ENCODE measurements at places on chromosomes 7 and 10.

DNA sequence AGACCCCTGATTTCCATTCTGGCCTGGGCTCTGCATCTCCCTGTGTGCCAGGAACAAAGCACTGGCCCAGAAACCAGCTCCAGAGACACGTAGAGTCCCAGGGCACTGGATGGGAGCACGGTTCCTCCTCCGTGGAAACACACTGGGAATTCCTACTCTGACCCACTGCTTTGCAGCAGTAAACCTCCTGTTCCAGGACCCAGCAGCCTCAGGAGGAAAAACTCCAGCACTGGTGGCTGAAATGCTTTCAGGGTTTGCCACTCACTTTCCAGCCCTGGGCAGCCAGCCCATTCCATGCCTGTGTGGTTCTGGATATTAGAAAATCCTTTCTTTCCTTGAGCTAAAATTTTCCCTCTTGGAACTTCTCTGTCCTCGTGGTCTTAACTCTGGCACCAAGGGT lies 58.0 kb downstream of the FAM171A1 start:
- DNase-seq = no peak

DNA sequence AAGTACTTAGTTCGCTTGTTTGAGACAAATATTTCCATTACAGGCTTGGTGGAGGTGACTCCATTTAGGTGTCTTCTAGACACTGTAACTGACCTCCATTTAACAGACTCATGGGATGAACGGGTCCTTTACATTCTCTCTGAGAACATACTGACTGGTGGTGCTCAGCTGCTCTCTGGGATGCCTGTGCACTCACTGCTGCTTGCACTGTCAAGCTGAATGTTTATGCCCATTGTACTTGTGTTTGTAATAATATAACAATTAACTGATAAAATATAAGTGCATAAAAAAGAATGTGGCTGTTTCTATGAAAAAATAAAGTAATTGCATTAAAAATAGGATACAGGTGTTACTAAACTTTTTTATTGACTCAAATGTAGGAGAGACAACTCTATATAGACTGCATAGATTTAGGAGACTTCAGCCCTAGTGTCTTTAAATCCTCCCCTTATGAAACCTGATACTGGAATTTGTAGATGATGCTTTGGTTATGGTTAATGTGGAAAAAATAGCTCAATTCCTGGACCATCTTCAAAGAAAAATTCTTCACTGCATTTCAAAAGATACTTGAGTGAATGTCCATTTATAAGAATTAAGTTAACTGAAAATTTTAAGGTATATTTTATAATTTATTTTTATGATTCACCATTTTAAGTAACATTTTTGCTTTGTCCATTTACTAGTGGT lies 85.4 kb downstream of the CDK14 start:
- no peak for DNase-seq

DNA sequence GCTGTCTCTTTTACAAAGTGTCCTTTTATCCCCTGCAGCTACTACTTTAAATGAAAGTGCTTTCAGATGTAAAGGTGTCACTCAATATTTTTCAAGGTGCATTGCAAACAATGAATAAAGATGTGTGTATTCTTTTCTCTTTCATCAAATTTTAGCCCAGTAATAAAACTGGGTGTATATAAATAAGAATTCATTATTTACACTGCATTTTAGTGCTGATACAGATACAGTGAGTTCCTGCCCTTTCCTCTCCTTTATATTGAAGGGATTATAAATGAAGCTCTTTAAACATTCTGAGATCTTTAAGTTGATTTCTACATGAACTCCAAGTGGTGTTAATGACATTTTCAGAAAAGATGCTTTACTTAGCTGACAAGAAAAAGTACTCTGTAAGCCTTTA lies 517.5 kb downstream of the PHTF2 start:
- no peak for DNase-seq

- DNase-seq = no peak
Measured at GRCh38 chr7:15674586-15674985, 11.9 kb downstream of the MEOX2 start.

DNA sequence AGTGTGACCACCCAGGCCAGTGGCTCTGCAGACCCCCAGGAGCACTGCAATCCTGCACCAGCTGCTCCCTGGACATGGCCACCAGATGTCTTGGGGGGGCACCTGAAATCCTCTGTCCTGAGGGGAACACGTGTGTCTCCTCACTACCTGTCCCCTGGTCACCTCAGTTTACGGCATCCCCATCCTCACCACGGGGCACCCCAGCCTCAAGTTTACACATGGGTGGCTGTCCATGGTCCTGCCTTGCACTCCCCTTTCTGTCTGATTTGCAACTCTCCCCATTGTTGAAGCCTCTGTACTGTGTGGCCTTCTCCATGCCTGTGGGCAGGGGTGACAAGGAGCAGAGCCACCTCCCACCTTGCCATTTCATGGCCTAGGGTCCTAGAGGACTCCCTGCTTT lies 67.2 kb downstream of the RAMP3 start:
- no peak for DNase-seq

- DNase-seq = no peak
Measured at GRCh38 chr10:113948048-113948447, 93.6 kb downstream of the NHLRC2 start.

GRCh38 chr7:20112696-20113095 lies 104.5 kb downstream of the MACC1 start:
- no peak for DNase-seq

DNA sequence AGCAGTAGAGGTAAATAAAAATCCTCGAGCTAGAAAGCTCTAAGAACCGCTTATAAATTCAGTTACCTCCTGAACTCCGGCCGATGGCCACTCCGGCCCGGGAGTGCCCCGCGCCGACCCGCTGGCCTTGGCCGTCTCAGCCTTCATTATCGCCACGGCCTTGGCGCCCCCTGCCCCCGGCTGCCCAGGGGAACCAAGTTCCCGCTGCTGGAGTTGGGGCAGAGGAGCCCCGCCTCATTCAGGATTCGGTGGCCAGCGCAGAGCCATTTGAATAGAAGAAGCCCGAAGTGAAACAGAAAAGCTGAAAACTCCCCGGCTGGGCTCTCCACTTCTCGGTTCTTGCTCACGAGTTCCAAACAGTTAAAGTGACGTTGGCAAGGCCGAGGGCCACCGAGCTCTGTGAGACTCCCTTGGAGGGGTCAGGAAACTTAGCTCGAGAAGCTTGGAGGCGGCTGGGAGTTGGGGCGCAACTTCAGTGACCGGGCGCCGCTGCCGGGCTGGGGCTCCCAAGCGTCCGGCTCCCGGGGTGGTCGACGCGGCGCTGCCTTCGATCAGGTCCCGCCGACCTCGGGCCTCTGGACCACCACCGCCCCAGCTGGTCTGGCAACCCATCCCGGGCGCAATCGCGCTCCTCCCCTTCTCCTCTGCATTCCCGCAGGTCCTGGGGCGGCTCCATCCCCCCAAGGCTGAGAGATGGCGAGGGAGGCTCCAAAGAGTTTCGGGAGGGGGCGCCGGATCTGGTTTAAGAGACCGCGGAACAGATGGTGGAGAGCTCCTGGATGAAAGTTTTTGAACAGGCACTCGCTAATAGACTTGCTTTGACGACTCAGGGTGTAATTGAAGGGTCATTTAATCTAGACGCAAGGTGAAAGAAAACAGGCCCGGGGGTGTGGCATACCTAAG lies 5.8 kb upstream of the FEZF1 start:
- DNase-seq = no peak

GRCh38 chr10:72692994-72693781 lies 1.2 kb downstream of the MCU start:
- DNase-seq = no peak

GRCh38 chr7:102828286-102828685 lies 79.5 kb downstream of the FAM185A start:
- no peak for DNase-seq

GRCh38 chr10:66350622-66351399 lies 575.0 kb upstream of the LRRTM3 start:
- no peak for DNase-seq

DNA sequence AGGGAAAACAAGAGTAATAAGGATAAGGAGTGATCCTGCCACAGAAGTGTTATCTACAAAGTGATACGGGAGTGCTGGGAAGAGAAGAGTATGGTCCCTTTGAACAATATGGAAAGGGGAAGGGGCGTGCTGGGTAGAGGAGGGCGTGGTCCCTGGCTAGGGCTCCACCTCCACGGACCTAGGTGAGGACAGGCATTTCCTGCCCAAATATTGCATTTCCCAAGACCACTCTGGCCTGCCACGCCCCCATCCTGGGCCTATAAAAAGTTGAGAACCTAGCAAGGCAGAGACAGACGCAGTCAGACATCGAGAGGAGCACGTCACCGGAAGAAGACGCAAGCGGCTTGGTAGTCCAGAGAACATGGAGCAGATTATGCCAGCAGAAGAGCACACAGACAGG lies 22.8 kb downstream of the VSTM4 start:
- DNase-seq = no peak

DNA sequence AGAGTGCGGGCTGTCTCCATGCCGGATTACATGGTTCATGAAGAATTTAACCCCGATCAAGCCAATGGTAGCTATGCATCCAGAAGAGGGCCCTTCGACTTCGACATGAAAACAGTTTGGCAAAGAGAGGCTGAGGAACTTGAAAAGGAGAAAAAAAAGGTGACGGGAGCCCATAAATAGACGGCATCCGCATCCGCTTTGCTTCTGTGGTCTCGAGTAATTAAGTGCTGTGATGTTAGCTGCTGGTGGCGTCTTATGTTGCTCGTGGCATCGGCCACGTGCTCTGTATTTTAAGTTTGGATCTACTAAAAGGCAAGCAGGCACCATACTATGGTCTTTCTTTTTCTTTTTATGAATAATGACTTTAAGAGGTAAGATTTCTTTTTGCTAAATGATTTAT lies 11.1 kb downstream of the C7orf57 start:
- no peak for DNase-seq

GRCh38 chr10:132282667-132283603 lies 24.8 kb downstream of the STK32C start:
- DNase-seq = no peak

DNA sequence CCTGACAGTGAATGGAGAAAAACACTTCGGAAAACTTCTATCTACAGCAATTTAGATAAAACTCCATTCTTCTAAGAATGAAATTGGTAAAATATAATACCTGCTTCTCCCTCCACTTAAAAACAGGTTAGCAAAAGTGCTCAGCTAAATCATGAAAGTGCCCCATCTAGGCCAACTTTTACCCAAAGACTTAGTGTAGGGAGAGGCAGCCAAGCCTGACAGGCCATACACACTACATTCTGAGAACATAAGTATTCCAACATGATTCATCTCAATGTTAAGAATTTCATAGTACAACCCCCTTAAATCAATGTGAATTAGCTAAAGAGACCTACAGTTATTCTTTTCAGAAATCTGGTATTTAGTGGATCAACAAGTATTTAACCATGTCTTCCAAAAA lies 7.2 kb downstream of the FAM3C start:
- no peak for DNase-seq
